ENCODE measurements at places on chromosomes 7 and 10. TPM values are rescaled to one million over a fixed set of nuclear protein-coding genes. Genes with fewer than 3 reads are reported as not detected.

DNA sequence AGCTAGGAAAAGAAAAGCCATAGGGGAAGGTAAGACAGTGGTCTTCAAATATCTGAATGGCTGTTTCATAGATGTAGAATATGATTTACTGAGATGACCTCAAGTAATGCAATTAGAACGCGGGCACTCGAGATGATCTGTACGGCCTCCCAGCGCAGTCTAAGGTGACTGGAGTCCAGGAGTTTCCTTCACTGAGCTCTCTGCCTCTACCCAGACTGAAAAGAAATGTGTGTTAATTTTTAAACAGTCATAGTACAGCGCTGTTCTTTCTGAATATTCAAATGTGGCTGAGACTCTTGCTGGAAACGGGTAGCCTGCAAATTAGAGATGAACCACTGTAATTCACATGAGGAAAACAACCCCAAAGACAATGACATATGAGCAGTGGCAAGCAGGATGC lies 562.4 kb upstream of the AUTS2 start:
- DNase-seq: no peak

DNA sequence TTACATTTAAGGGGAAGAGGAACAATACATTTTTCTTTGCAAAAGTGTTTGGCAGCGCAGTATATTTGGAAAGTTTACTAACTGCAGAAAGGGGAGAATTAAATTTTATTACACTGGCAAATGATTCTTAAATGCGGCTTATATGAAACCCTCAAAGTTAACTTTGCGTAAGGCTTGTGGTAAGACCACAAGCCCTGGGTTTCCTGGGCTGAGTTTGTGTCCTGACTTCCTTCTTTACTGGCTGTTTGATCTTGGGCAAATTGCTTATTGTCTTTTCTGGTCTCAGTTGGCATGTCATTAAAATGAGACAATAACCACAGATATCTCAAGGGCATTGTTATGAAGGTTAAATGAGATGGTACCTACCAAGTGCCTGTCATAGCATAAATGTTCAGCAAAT lies 106.8 kb downstream of the GLRX3 start:
- DNase-seq: no peak

Gene ANKRD7
- 1.8 TPM for total RNA-seq

Gene CCL26
- 1.5 TPM for total RNA-seq

DNA sequence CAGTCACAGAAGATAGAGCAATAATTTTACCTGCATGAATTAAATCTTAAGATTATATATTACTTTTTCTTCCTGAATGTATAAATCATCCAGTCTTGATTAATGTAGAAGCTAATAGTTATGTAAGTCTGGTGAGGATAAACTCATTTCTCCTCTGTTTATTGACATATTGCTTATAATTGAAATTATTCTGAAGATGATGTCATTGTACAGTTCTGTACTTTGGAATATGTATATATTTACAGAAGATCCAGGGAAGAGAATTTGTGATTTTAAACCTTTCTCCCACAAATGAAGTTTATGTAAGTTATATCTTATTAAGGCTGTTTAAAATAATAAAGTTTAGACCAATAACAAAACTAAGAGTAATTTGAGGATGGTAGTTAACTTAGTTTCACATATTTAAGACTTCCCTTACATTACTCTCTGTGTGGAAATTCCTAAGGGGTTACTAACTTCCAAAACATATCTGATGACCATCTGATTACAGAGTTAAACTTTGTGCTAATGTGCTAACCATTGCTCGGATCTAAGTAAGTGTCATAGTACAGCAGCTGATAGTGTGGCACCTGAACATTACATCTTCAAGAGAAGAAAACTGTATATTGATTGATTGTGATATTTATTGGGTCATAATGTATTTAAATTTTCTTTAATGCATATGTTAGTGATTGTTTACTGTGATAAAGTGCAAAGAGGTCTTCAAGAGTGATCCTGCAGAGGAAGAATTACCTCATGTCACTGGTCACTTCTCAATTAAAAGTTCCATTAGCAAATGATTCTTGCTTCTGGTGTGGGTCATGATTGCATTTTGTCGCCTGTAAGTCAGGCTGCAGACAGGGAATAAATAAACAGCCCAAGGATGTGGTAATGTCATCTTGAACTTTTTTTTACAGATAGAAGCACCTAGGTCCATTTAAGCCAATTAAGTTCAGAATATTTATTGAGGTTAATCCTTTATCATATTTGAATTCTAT lies 96.9 kb downstream of the UBE3C start:
- DNase-seq: peak; percentile 82

Gene NFE2L3
- total RNA-seq: 0.59 TPM

DNA sequence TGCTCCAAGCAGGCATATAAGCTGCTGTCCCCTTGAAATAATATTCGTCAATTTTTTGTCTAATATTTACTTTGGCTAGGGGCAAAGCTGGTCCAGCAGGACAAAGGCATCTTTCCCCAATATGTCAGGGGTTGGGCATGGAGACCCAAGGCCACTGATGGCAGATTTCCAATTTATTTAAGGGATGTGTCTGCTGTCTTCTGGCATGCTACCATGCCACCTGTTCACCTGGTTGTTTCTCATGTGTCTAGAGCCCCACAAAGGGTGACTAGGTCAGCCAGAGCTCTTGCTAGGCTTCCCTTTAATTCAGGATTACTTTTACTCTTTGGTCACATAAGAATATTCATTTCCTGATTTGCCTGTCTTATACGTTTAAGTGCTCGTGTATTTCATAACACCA lies 22.1 kb upstream of the SYPL1 start:
- DNase-seq: no peak

GRCh38 chr10:99938563-99938962 lies 71.2 kb downstream of the DNMBP start:
- no peak for DNase-seq

- peak; percentile 70 for DNase-seq
Measured at GRCh38 chr7:5528815-5529442, 105.3 kb upstream of the TNRC18 start.

DNA sequence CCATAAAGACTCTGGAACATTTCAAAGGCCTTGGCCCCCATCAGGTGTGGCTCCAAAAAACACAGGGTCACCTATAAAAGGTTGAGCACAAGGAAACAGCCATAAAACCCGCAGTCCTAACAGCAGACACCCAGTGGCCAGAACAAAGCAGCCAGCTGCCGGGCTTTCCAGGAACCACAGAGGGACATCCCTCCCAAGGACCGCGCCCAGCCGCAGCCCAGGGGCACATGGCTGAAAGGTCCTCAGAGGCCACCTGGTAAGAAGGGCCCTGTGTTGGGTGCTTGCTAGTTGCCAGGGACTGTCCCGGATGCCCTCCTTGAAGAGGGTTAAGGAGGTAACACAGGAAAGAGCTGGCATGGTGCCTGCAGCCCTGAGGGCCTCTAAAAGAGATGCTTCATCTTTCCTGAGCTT lies 32.7 kb downstream of the KCNMA1 start:
- DNase-seq: no peak

- DNase-seq: peak; percentile 69
Measured at GRCh38 chr7:33050535-33051318, 11.8 kb downstream of the NT5C3A start.

Gene DLG5
- total RNA-seq: 51.6 TPM

GRCh38 chr10:5775685-5776084 lies 37.5 kb downstream of the GDI2 start:
- DNase-seq: no peak

DNA sequence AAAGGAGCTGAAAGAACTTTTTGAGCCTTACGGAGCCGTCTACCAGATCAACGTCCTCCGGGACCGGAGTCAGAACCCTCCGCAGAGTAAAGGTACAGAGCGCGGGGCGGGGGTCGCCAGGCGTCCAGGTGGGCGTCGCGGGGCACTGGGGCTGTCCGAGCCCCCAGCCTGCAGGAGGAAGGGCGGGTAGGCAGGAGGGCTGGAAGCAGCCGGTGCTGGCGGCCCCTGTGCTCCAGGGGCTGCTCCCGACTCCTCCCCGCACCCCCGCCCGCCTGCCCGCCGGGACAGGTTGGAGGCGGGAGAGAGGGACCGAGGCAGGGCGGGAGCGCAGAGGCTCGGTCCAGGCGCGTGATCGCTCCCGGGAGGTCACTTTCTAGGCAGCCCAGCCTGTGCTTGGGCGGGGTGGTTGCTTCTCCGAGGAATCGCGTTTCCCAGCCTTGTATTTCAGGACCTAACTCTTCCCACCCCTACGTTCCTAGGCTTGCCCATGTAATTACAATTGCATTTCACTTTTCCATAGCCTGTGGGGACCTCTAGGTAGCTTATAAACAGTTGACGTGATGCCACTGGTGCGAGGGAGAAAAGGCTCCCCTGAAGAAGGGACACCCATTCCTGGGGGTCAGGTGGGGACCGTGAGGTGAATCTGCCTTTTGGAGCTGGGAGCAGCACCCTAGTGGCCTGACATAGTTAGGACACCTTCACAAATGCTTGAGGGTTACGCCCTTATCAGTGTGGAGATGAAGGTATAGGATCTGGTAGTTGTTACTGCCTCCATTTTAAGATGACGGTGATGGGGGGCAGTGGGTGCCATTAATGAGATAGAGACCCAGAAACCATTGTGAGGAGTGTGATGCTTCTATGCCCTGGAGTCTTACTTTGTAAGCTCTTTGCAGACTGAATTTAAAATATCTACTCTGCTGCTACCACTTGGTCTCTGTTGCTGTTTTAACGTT lies 148.2 kb downstream of the CELF2 start:
- DNase-seq: no peak

DNA sequence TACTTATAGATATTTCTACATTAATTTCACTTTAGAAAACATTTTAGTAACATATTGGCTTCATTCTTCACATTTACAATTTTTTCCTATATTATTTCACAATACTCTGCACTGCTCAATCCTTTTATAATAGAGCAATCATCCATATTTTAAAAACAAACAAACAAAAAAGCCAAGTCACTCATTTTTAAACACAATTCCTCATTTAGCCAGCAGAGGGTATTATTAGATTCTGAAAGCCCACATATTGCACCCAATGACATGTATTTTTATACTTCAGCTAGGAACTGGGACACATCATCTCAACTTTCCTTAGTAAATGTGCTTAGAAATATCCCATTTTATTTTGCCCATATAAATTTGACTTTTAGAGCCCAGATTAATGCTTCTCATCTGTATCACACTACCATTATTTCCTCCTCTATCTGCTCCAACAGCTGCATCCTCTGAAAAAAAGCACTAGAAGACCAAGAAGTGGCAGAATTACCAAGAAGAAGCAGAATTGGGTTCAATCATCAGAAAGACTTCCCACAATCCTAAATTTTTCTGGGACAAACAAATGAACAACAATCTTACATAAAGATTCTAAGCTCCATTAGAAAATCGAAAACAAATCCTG lies 29.5 kb downstream of the CTNNA3 start:
- peak; percentile 17 for DNase-seq

DNA sequence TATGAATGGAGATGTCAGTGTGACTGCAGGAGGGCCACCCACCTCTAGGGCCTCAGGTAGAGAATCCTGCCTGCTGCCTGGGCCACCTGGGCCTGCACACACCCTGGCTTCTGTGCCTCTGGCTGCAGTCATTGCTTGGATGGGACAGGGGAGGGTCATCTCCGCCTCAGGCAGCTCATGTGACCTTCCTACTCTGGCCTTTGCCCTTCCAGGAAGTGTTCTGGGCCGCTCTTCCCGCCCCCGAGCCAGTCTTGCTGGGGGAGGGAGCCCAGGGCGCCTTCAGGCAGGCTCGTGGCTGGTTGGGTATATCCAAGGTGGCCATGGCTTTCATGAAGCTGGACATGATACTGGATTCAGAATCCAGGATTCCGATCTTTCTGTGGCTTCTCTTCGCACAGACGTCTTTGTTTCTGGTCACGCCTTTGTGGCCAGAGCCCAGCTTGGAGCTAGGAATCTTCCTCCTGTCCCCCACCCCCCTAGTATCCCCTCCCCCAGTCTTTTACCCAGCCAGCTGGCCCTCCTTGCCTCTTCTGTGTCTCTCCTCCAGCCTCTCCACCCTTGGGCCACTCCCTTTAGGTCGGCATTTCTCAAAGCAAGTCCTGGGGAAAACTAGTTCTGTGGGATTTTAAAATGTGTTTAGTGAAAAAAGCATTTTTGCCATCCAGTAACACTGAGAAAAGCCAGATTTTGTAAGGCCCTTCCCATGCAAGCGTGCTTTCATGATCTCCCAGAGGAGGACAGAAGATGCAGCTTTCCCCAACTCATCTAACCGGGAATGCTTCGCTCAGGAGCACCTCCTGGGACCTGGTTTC lies 119.6 kb downstream of the ZMIZ1 start:
- DNase-seq: no peak

Gene GHITM
- total RNA-seq: 177 TPM

Gene ITGB8
- total RNA-seq: 35.1 TPM

Gene WAC
- total RNA-seq: 77.1 TPM

Gene ZSWIM8
- total RNA-seq: 63.1 TPM

Gene NPTX2
- 2.4 TPM for total RNA-seq

DNA sequence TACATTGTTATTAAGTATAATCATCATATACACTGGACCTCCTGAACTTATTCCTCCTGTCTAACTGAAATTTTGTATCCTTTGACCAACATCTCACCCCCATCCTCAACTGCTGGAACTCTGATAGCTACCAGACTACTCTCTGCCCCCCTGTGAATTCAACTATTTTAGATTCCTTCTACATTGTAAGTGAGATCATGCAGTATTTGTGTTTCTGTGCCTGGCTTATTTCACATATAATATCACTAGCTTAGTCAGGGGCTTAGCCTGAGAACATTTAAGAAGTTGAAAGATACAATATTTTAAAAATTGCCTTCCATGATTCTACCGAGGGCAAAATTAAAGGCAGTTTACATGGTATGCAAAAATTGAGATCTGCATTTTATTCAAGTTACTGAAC lies 26.9 kb downstream of the STAMBPL1 start:
- no peak for DNase-seq

- peak; percentile 80 for DNase-seq
Measured at GRCh38 chr7:102472126-102473041, 6.3 kb downstream of the POLR2J start.

Gene ZC3HAV1
- 44.5 TPM for total RNA-seq

GRCh38 chr7:22675421-22675820 lies 51.6 kb upstream of the IL6 start:
- no peak for DNase-seq

Gene GSTO2
- 2.2 TPM for total RNA-seq

GRCh38 chr10:94008526-94008925 lies 14.8 kb downstream of the PLCE1 start:
- DNase-seq: no peak

- peak; percentile 65 for DNase-seq
Measured at GRCh38 chr7:144384555-144385245, 18.8 kb downstream of the NOBOX start.

DNA sequence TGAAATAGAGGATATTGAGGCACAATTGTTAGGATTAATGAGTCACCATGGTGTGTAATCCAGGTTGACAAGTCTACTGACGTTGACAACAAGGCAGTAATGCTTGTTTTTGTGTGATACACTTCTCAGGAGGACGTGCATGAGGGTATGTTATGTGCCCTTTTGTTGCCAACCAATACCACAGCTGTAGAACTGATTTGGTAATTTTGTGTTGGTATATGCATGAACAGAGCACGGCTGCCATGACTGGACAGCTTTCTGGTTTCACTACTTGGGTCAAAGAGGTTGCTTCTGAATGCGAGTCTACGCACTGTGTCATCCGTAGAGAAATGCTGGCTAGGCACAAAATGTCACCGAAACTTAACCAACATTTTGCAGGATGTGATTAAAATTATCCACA lies 32.9 kb downstream of the PHTF2 start:
- DNase-seq: no peak
